Fibroblast of lung (primary cell): ENCODE measurements at places on chromosomes 4 and X. TPM values are rescaled to one million over a fixed set of nuclear protein-coding genes. Genes with fewer than 3 reads are reported as not detected.

GRCh38 chr4:7390336-7390735 is 44.4 kb downstream of the PSAPL1 start:
- no peak for DNase-seq
- H3K27ac ChIP-seq, result no peak overlapping the region
- H3K4me3 ChIP-seq, result no peak overlapping the region
- H3K4me1 ChIP-seq, result no peaks in the 10 kb centered on the region

GRCh38 chr4:54228056-54228527 is 1.0 kb upstream of the PDGFRA start:
- H3K4me3 ChIP-seq, result peak overlapping the region; percentile 95
- H3K27me3 ChIP-seq, result no peaks in the 10 kb centered on the region
- peak; percentile 68 for DNase-seq
- peaks cover 9% of the 10 kb centered on the region for H3K4me1 ChIP-seq
- H3K36me3 ChIP-seq, result peaks cover 2% of the 10 kb centered on the region
- H3K27ac ChIP-seq, result peak overlapping the region; percentile 90

- no peak overlapping the region for H3K4me3 ChIP-seq
- H3K36me3 ChIP-seq, result no peaks in the 10 kb centered on the region
- H3K4me1 ChIP-seq, result no peaks in the 10 kb centered on the region
- no peaks in the 10 kb centered on the region for H3K27me3 ChIP-seq
- DNase-seq, result peak; percentile 6
Measured at GRCh38 chr4:114807759-114808404, 209.3 kb downstream of the UGT8 start.

The GATA1 gene
- 0.07 TPM in 1 of 2 replicates, not detected in the other for polyA plus RNA-seq

- no peaks in the 10 kb centered on the region for H3K27me3 ChIP-seq
- no peak for DNase-seq
- H3K27ac ChIP-seq, result no peak overlapping the region
- H3K4me1 ChIP-seq, result no peaks in the 10 kb centered on the region
Measured at GRCh38 chrX:16177260-16177659, 10.0 kb downstream of the MAGEB17 start.

GRCh38 chr4:65241257-65241997 is 428.9 kb downstream of the EPHA5 start:
- no peak overlapping the region for H3K4me3 ChIP-seq
- DNase-seq, result no peak
- H3K27me3 ChIP-seq, result no peaks in the 10 kb centered on the region
- H3K36me3 ChIP-seq, result no peaks in the 10 kb centered on the region

The PLAC1 gene
- polyA plus RNA-seq, result 0.22 and 0.26 TPM in 2 replicates

GRCh38 chrX:154793084-154793795 is 12.0 kb downstream of the MPP1 start:
- no peak overlapping the region for H3K4me3 ChIP-seq
- no peaks in the 10 kb centered on the region for H3K4me1 ChIP-seq
- H3K36me3 ChIP-seq, result no peaks in the 10 kb centered on the region
- no peak overlapping the region for H3K27ac ChIP-seq
- no peak for DNase-seq
- H3K27me3 ChIP-seq, result no peaks in the 10 kb centered on the region

GRCh38 chrX:124274438-124275181 is 57.9 kb upstream of the TEX13D start:
- no peak overlapping the region for H3K27ac ChIP-seq
- no peaks in the 10 kb centered on the region for H3K36me3 ChIP-seq
- H3K27me3 ChIP-seq, result no peaks in the 10 kb centered on the region
- H3K4me3 ChIP-seq, result no peak overlapping the region

The ARR3 gene
- not detected in 2 replicates for polyA plus RNA-seq

The TKTL2 gene
- polyA plus RNA-seq, result not detected in 2 replicates

- H3K4me3 ChIP-seq, result no peak overlapping the region
- DNase-seq, result no peak
- H3K27me3 ChIP-seq, result no peaks in the 10 kb centered on the region
- H3K36me3 ChIP-seq, result no peaks in the 10 kb centered on the region
- no peaks in the 10 kb centered on the region for H3K4me1 ChIP-seq
- H3K27ac ChIP-seq, result no peak overlapping the region
Measured at GRCh38 chrX:155857561-155857960, 23.6 kb upstream of the VAMP7 start.

The SLC49A3 gene
- polyA plus RNA-seq, result 0.42 and 0.62 TPM in 2 replicates

DNA sequence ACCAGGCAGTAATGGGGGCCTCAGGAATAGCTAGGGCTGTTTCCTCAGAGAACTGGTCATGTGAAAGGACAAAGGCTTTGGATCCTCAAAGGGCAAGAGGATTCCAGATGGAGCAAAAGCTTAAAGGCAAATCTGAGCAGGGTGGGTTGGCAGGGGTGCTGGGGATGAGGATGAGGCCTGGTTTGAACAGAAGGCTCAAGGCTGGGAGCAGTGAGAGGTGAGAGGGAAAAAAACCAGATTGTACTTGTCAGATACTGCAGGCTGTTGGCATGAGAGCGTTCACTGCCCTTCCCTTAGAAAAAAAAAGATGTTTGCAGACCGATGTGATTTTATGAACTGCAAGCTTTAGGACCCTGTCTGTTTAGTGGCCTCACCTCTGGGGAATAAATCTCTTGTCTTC is 75.3 kb upstream of the PLAC1 start:
- H3K4me1 ChIP-seq, result peaks cover 10% of the 10 kb centered on the region
- H3K4me3 ChIP-seq, result no peak overlapping the region
- no peak overlapping the region for H3K27ac ChIP-seq
- no peak for DNase-seq

The NXF2 gene
- polyA plus RNA-seq, result not detected in 2 replicates

DNA sequence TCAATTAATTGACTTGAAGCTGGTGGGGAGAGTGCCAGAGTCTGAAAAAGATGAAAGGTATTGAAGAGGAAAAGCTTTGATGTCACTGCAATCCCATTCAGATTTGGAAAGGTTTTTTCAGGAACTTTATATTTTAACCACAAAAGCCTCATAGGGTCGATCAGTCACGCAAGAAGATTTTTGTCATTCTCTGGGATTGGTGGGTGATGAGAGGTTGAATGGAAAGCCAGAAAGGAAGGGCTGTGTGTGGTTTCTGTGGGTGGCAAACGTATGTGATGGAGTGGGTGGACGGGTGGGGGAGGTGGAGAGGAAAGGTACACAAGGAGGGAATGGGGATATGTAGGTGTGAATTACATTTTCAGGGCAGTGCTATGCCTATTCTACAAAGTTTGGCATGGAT is 173.8 kb upstream of the SCML1 start:
- H3K27ac ChIP-seq, result no peak overlapping the region
- H3K4me1 ChIP-seq, result peaks cover 7% of the 10 kb centered on the region
- no peaks in the 10 kb centered on the region for H3K27me3 ChIP-seq
- no peaks in the 10 kb centered on the region for H3K36me3 ChIP-seq

GRCh38 chrX:130851569-130851968 is 51.4 kb downstream of the ENOX2 start:
- no peaks in the 10 kb centered on the region for H3K4me1 ChIP-seq
- no peak overlapping the region for H3K27ac ChIP-seq
- no peak overlapping the region for H3K4me3 ChIP-seq
- no peaks in the 10 kb centered on the region for H3K36me3 ChIP-seq
- H3K27me3 ChIP-seq, result no peaks in the 10 kb centered on the region

GRCh38 chrX:16558489-16558888 is 91.5 kb upstream of the S100G start:
- H3K27me3 ChIP-seq, result no peaks in the 10 kb centered on the region
- H3K4me1 ChIP-seq, result no peaks in the 10 kb centered on the region
- H3K27ac ChIP-seq, result no peak overlapping the region
- DNase-seq, result no peak

- no peaks in the 10 kb centered on the region for H3K36me3 ChIP-seq
- no peak overlapping the region for H3K4me3 ChIP-seq
- H3K27ac ChIP-seq, result no peak overlapping the region
- no peaks in the 10 kb centered on the region for H3K27me3 ChIP-seq
Measured at GRCh38 chr4:154961263-154961662, 180.2 kb downstream of the RBM46 start.

The HTRA3 gene
- 1.0 and 3.5 TPM in 2 replicates for polyA plus RNA-seq

DNA sequence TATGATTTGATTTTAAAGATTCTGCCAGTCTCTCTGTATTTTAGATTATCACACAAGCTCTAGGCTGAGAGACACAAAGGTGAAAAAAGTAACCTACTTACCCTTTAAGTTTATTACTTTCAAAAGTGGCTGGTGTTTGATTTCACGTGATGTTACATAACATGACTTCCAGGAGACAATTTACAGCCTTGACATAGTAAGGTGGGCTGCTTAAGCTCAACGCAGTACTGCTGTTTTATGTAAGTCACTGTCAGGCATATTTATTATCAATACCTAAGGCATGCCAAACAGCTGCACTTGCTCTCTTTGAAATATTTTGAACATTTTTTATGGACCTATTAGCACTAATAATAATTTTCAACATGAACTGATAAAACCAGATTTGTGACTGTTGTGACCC is 451.5 kb upstream of the FAM241A start:
- H3K4me1 ChIP-seq, result no peaks in the 10 kb centered on the region
- H3K27me3 ChIP-seq, result no peaks in the 10 kb centered on the region
- H3K36me3 ChIP-seq, result no peaks in the 10 kb centered on the region
- no peak overlapping the region for H3K27ac ChIP-seq

The MAGEA6 gene
- polyA plus RNA-seq, result not detected in 2 replicates

DNA sequence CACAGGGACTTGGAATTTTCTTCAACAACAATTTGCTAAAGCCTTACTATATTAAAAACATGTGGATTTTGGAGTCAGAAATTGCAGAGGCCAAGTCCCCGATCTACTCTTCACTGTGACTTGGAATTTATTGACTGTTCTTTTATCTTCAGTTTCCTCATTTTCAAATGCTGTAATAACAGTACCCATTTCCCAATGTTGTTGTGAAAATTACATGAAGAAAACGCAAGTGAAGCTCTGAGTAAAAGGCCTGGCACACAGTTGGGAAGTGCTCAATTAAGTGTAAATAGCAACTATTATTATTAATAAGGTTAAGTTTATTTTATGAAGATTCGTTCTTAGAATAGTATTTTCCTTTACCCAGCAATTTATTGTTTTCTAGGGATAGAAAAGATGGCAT is 15.7 kb downstream of the STBD1 start:
- no peak overlapping the region for H3K27ac ChIP-seq
- no peaks in the 10 kb centered on the region for H3K27me3 ChIP-seq
- H3K36me3 ChIP-seq, result no peaks in the 10 kb centered on the region
- no peak overlapping the region for H3K4me3 ChIP-seq

The SASH3 gene
- not detected in 2 replicates for polyA plus RNA-seq

The PABPC1L2B gene
- not detected in 2 replicates for polyA plus RNA-seq

The CLIC2 gene
- polyA plus RNA-seq, result 3.3 and 6.3 TPM in 2 replicates

- H3K27me3 ChIP-seq, result no peaks in the 10 kb centered on the region
- DNase-seq, result no peak
- no peak overlapping the region for H3K27ac ChIP-seq
- H3K36me3 ChIP-seq, result no peaks in the 10 kb centered on the region
- H3K4me1 ChIP-seq, result no peaks in the 10 kb centered on the region
Measured at GRCh38 chr4:182263562-182263961, 20.4 kb downstream of the TENM3 start.

DNA sequence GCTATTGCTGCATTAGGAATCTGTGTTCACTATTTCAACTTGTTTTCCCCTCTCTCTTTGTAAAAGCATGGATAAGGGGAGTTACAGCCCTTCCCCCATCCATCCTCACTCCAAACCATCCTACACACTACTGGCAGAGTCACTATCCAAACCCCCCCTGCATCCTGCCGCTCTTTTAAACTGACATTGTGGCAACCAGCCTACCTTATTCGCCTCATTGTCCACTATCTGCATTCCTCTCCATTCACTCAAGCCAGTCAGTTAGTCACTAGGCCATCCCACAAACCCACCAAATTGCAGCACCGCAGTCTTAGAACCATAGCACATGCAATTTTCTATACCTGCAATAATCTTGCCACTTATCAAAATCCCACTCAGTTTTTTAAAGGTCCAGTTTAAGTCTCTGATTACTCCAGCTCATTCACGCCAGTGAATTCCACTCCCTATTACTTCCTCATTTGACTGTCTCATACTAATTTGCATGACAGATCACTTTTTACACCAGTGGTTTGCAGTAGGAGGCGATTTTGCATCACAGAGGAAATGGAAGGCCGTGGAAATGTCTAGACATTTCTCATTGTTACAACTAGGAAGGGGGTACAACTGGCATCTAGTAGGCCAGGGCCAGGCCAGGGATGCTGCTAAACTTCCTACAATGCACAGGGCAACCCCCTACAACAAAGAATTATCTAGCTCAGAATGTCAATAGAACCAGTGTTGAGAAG is 181.8 kb downstream of the HS6ST2 start:
- no peaks in the 10 kb centered on the region for H3K27me3 ChIP-seq
- H3K4me3 ChIP-seq, result no peak overlapping the region
- no peaks in the 10 kb centered on the region for H3K36me3 ChIP-seq

DNA sequence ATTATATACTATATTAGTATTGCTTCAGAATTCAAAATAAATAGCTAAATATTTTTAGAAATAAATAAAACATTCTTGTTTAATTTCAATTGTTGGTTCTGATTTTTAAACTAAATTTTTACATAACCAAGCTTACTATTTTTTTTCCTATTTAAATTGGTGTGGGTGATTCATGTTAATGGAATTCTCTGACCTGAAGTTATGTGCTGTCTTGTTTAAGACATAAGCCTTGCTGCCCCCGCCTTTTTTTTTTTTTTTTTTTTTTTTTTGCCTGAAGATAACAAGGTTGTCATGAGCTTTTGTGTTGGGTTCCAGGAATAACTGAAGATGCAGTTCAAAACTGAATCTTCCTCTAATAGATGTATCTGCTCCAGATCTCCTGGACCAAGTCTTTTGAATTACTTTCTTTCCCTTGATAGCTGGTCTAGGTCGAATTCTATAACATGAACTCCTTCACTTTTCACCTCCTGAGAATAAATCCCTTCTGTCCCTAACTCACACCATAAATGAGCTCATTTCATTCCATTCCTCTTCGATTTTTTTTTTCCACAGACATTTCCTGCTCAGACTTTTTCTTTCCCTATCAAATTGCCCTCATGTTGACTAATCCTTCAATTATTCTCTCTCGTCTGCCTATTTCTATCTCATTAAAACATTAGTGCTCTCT is 261.5 kb upstream of the FTHL17 start:
- no peaks in the 10 kb centered on the region for H3K36me3 ChIP-seq
- peak; percentile 88 for DNase-seq
- H3K27ac ChIP-seq, result no peak overlapping the region
- no peaks in the 10 kb centered on the region for H3K27me3 ChIP-seq

- H3K36me3 ChIP-seq, result no peaks in the 10 kb centered on the region
- H3K4me3 ChIP-seq, result no peak overlapping the region
- no peak for DNase-seq
Measured at GRCh38 chr4:182576601-182577289, 333.5 kb downstream of the TENM3 start.

The DIPK2B gene
- not detected in 2 replicates for polyA plus RNA-seq

- H3K4me1 ChIP-seq, result no peaks in the 10 kb centered on the region
- H3K4me3 ChIP-seq, result no peak overlapping the region
- H3K27ac ChIP-seq, result no peak overlapping the region
- DNase-seq, result no peak
- H3K36me3 ChIP-seq, result no peaks in the 10 kb centered on the region
- no peaks in the 10 kb centered on the region for H3K27me3 ChIP-seq
Measured at GRCh38 chr4:77347351-77347966, 190.5 kb downstream of the CCNG2 start.
